Activated T-helper 1 cell treated with anti-CD3 and anti-CD28 coated beads, Interleukin-2, amount 50 U/mL, for 16 hours (primary cell): ENCODE measurements at places on chromosomes 5 and 9.

- no peak for DNase-seq
Observed at GRCh38 chr5:139683295-139684271, 35.4 kb downstream of the CXXC5 start.

DNA sequence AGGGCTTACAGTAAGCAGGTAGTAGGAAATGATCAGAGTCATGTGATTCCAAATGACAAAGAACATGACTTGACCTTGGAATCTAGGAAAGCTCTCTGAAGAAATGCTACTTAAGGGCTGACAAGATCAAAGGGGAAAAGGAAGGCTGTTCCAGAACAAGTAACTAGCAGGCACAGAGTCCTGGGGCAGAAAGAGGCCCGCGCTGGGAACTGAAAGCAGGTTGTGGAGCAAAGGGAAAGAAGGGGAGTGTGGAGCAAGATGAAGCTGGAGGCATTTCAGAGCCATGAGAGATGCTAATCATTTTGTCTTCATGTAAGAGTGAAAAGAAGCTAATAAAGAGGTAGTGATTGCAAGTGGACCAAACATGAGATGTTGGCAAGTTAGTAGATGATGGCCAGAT is 397.5 kb downstream of the DTWD2 start:
- DNase-seq: no peak

- DNase-seq: no peak
Observed at GRCh38 chr5:81360640-81361039, 33.3 kb downstream of the ACOT12 start.

DNA sequence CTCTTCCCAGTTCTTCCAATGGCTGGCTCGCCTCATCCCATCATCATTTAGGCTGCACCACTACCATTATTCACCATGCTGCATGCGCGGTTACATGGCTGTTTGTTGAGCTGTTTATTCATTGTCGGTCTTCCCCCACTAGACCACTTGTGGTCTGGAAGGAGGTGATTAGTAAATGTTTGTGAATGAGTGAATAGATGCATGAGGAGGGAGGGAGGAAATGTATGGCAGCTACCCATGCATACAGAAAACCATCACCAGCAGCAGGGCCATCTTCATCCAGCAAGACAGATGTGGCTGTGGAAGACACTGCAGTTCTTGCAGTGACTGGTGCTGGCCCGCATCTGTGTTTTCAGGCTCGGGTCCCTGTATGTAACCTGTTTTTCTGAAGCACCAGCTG is 113.3 kb upstream of the SAP30L start:
- DNase-seq: no peak

DNA sequence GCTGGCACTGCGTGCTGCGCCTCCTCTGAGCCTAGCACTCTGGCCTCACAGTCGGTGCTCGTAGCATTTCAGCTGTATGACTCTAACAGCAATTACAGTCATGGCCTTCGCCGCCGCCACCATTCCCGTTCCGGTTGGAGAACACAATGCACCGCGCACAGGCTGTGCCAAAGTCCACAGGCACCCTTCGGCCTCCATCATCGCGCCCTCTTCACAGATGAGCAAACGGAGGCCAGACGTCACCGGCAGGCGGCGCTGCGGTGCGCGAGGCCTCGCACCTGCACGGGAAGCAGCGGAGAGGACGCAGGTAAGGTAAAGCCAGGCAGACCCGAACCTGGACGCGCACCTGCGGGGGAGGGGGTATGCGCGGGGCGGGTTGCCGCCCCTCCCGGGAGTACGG is 128.9 kb downstream of the BARX1 start:
- DNase-seq: no peak

GRCh38 chr5:113375480-113376060 is 59.2 kb downstream of the TSSK1B start:
- no peak for DNase-seq

GRCh38 chr5:124907098-124907644 is 160.7 kb upstream of the ZNF608 start:
- no peak for DNase-seq

DNA sequence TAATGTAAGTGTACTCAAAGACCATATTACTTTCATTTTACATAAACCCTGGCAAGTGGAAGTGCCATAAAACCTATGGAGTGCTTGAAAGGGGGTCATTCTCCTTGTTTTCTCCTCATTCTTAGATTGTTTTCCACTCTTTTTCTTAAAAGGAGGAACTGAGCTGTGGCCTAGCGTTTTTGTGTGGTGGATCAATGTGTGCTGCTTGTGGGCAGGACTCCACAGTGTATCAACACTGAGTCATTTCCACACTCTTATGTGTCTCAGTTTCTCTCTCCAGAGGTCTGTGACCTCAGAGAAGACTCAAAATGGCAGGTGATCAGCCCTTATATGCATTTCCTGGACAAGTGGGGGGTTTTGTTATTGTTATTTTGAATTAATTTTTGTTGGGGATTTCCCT is 516.1 kb upstream of the CDH10 start:
- no peak for DNase-seq

DNA sequence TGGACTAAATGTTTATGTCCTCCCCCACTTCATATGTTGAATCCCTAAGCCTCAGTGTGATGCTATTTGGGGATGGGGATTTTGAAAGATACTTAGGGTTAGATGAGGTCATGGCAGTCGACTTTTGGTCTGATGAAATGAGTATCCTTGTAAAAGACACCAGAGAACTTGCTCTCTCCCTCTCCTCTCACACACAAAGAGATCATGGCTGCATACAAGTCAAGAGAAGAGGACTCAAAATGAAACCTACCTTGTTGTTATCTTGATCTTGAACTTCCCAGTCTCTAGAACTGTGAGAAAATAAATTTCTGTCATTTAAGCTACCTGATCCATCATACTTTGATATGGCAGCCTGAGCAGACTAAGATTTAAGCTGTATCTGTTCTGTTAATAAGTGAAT is 144.0 kb upstream of the HAPLN1 start:
- no peak for DNase-seq

DNA sequence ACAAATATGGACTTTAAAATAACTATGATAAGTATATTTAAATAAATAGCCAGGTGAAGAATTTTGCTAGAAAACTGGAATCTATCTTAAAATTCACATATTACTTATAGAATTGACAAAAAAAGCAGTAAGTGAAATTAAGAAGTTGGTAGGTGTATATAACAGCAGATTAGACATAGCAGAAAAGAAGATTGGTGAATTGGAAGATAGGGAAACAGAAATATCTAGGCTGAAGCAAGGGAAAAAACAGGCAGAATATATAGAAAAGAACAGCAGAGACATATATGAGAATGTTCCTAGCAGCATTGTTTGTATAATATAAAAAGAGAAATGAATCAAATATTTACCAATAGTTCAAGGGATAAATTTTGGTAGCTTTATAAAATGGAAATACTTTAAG is 294.9 kb downstream of the TMEM232 start:
- DNase-seq: no peak

GRCh38 chr5:180139731-180140055 is 68.1 kb upstream of the RNF130 start:
- no peak for DNase-seq

DNA sequence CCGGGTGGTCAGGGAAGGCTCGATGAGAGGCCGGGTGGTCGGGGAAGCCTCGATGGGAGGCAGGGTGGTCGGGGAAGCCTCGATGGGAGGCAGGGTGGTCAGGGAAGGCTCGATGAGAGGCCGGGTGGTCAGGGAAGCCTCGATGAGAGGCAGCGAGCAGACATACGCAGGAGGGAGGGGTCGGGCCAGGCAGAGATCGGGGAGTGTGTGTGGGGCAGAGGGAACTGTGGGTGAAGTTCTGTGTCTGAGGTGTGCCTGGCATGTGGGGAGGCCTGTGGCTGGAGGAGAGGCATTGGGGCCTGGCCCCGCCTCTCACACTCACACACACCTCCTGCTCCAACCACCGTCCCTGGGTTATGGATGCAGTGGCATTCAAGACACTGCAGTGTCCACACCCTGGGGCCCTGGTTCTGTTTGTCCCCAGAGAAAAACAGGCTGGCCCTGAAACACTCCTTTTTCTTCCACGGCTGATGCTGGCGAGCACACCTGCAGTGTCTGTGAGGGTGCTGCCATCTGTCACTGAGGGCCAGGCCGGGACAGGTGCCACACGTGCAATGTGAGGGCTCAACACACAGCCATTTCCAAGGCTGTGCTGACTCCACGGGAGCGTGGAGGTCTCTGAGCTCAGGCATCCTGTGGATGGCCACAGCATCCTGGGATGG is 6.5 kb upstream of the PLEKHG4B start:
- no peak for DNase-seq

DNA sequence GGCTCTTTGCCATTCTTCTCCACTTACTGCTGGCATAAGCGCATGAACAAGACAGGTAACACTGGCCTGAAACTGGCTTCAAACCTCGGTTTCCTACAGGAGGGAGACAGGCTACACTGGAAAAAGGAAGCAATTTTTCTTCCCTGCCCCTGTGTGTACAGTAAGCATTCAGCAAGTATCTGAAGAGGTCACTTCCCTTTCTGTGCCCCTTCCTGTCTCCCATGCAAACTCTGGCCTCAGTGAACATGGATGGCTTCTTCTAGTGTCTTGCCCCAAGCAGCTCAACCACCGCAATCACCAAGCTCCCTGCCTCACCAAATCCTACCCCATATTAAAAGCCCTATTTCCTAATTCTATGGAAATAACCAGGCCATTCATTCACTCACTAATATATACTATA is 42.4 kb downstream of the SERINC5 start:
- DNase-seq: no peak

- no peak for DNase-seq
Observed at GRCh38 chr5:75275147-75275546, 38.5 kb upstream of the ANKRD31 start.

DNA sequence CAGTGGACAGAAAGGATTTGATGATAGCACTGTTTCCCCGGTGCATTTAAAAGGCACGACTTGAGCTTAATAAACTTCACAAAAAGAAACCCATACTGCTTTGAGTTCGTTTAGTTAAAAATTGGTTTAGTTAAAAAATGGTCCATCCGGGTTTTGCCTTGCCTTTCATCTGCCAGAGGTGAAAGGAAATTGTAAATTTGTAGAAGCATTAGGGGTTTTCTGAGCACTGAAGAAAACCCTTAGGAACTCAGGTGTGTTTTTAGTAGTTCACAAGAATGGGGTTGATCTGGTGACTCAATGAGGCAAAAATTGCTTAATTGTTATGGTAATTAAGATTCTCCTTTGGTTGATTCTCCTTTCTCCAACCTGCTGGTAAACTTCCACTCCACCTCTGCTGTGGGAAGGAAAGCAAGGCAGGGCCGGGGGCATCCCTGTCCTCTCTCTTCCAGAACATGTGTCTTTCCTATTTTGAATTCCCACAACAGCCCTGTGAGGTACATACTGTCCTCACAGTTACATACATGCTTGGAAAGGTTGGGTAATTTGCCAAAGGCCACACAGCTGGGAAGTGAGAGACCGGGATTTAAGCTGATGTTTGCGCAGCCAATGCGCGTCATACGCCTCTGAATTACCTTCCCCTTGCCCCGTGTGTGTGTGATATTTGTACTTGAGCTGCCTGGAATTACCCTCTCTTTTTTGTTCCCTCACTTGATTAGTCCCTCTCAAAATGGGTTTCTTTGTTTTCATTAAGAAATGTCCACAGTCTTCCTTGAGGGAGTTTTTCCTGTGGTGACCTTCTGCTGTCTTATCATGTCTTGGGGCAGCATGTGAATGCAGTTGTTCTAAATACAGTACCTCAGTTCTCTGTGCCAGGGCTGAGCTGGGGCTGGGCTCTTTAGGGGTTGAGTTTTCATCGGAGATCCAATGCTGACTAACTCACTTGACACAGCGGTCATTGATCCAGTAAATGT is 94.4 kb downstream of the ARHGAP26 start:
- no peak for DNase-seq

- no peak for DNase-seq
Observed at GRCh38 chr5:136516637-136517036, 151.3 kb upstream of the TRPC7 start.

DNA sequence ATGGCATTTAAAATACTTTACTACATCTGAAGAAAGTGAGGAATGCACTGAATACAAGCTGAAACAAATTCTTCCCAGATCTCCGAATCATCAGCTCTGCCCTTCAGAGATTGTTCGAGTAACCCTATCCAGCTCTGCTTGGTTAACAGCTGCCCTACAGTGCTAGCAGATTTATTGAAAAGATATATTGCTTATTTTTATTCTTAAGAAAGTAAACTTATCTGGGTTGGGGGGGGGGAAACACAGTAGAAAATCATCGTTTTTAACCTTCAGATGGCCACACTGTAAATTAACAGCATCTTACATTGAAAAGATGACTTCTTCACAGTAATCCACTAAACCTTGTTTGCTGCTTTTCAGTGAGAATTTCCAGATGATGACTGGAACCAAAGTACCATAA is 210.8 kb downstream of the NFIB start:
- DNase-seq: no peak

- DNase-seq: no peak
Observed at GRCh38 chr5:155103146-155103545, 89.6 kb downstream of the KIF4B start.

GRCh38 chr9:91746904-91747303 is 203.1 kb downstream of the ROR2 start:
- no peak for DNase-seq

DNA sequence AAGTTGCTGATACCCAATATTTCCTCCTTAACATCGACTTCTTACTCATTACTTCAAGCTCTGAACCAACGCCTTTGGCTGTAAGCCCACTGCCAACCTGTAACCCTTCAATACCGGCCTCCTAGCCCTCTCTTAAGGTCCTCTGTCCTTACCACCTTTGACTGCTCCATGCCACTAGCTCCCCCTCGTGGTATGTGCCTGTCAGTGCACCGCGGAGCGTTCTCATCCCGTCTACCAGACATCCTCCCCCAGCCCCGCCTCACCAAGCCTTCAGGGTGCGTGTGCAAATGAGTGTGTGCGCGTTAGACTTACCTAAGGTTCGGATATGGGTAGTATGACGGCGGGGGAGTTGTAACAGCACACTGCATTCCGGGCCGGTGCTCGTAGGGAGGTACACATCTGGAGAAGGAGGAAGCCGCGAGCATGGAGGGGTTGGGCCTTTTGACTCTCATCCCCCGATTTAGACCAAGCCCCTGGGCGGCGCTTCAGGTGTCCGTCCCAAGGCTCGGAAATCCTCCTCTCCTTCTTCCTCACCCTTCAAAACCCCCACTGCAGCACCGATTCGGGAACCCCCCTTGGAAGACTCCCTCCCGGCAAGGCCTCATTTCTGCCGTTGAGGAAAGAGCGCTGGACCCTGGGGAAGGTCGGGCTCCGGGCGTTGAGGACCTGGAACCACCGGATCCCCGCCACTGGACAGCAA is 2.8 kb upstream of the MYORG start:
- peak; percentile 77 for DNase-seq
